ENCODE measurements at places on chromosomes 6 and 20.

- H3K4me3 ChIP-seq, result no peak overlapping the region
- no peaks in the 10 kb centered on the region for H3K27me3 ChIP-seq
- H3K4me1 ChIP-seq, result no peaks in the 10 kb centered on the region
- no peak for DNase-seq
- H3K36me3 ChIP-seq, result no peaks in the 10 kb centered on the region
- H3K27ac ChIP-seq, result no peak overlapping the region
Measured at GRCh38 chr20:8242066-8242465, 110.0 kb downstream of the PLCB1 start.

- H3K4me1 ChIP-seq, result peaks cover 2% of the 10 kb centered on the region
- no peaks in the 10 kb centered on the region for H3K27me3 ChIP-seq
- no peak for DNase-seq
- H3K27ac ChIP-seq, result no peak overlapping the region
- H3K4me3 ChIP-seq, result no peak overlapping the region
Measured at GRCh38 chr6:90083891-90084290, 189.6 kb downstream of the GJA10 start.

DNA sequence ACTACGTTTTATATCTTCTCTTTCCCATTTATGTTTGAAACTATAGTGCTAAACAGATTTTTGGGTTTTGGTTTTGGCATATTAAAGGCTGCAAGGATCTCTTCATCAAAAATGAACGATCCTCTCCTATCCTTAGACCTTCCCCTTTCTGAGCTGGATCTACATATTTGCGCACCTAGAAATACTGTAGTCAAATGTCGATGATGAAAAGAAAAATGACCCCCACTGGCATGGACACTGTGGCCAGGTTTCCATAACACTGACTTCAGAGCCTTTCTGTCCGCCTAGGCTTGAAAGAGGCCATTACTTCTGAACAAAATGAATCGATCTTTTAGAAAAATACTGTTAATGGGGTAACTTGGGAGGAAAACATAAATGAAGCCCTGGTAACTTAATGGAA is 5.8 kb downstream of the FLRT3 start:
- DNase-seq, result no peak
- H3K27me3 ChIP-seq, result no peaks in the 10 kb centered on the region
- H3K27ac ChIP-seq, result no peak overlapping the region

DNA sequence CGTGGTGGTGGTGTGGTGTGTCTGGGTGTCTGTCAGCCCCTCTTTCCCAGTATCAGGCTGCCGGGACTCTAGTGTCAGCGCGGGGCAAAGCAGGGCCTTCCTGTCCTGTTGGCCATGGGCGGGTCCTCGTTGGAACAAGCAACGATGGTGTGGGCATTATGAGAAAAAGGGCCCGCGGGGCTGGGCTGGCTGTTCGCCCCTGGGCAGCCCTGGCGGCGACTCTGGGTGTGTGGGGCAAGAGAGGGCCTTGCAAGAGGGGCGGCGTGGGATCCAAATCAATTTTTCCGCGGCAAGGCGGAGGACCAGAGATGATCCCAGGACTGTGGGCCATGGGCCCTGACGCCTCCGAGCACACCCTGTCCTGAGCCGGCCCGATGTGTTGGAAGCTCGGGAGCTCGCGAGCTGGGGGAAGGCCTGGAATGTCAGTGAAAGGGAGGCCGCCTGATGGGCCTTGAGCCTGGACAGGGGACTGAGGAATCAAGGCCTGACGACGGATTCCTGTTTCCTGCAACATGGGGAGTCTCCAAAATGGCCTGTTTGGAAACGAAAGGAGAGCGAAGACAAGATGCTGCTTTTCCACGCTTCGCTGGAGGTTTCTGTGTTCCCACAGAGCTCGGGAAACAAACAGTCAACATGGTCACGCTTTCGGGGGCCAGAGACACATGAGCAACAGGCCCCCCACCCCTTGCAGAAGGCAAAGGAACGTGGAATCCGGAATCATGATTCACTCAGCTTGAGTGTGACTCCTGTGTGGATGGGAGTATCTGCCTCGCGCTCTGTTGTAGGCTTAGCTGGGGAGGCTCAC is 364.7 kb upstream of the DEFB115 start:
- H3K27ac ChIP-seq, result no peak overlapping the region
- no peaks in the 10 kb centered on the region for H3K27me3 ChIP-seq
- no peaks in the 10 kb centered on the region for H3K4me1 ChIP-seq
- H3K4me3 ChIP-seq, result no peak overlapping the region

DNA sequence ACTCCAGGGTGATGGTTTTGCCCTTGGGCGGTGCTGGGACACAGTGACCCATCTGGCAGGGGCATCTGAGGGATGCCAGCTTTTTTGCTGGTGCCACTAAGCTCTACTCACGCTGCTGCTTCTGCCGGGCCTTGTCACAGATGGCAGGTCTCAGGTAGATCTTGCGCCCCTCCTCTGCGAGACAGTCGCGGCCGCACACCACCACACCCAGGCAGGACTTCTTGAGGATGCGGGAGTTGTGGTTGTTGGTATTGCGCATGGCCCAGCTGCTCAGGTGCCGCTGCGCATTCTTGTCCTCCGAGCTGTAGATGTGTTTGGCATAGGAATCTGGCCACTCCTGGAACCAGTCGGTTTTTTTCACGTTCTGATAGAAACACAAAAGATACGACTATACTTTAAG is 14.7 kb downstream of the GCM1 start:
- DNase-seq, result no peak
- H3K4me1 ChIP-seq, result no peaks in the 10 kb centered on the region
- peak overlapping the region; percentile 19 for H3K4me3 ChIP-seq
- peaks cover 11% of the 10 kb centered on the region for H3K27me3 ChIP-seq
- H3K27ac ChIP-seq, result no peak overlapping the region
- H3K36me3 ChIP-seq, result no peaks in the 10 kb centered on the region

DNA sequence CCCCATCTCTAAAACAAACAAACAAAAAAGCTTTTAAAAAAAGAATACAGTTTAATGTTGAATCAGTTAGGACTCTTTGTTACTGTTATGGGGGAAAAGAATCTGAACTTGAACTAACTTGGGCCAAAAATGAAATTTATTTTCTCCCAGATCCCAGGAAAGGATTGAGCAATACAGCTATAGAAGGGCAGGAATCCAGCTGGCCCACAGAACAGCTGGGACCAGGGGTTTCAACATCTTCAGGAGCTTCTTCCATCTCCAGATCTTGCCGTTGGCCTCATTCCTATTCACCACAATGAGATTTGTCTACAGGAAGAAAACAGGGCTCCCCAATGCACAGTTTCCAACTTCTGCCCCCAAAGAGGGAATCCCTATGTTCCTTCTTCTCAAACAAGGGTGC is 43.2 kb upstream of the AKAP12 start:
- H3K4me3 ChIP-seq, result no peak overlapping the region
- H3K36me3 ChIP-seq, result no peaks in the 10 kb centered on the region
- H3K4me1 ChIP-seq, result no peaks in the 10 kb centered on the region
- H3K27ac ChIP-seq, result no peak overlapping the region

DNA sequence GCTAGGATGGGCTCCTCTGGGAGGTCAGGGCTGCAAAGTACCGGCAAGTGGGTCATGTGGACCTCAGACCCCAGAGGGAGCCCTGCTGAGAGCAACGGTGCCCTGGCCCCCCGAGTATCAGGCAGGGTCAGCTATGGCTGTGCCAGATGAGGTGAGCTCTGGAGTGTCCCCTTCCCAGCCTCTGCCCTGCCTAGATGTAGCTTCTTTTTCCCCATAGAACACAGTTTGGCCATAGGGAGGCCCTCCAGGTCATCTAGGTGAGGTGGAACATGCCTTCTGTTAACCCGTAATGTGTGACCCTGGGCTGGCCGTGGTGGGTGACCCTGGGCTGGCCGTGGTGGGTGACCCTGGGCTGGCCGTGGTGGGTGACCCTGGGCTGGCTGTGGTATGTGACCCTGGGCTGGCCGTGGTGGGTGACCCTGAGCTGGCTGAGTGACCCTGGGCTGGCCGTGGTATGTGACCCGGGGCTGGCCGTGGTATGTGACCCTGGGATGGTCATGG is 21.2 kb upstream of the PCMTD2 start:
- no peaks in the 10 kb centered on the region for H3K36me3 ChIP-seq
- no peak overlapping the region for H3K27ac ChIP-seq
- H3K4me1 ChIP-seq, result no peaks in the 10 kb centered on the region
- H3K27me3 ChIP-seq, result no peaks in the 10 kb centered on the region
- H3K4me3 ChIP-seq, result no peak overlapping the region

- no peaks in the 10 kb centered on the region for H3K27me3 ChIP-seq
- peak overlapping the region; percentile 5 for H3K27ac ChIP-seq
- peak overlapping the region; percentile 83 for H3K4me3 ChIP-seq
- H3K36me3 ChIP-seq, result no peaks in the 10 kb centered on the region
Measured at GRCh38 chr20:34363465-34364222, 571 bp downstream of the ITCH start.

GRCh38 chr6:118719351-118720124 is 68.1 kb upstream of the CEP85L start:
- H3K27ac ChIP-seq, result no peak overlapping the region
- H3K4me1 ChIP-seq, result peaks cover 2% of the 10 kb centered on the region
- no peak overlapping the region for H3K4me3 ChIP-seq
- no peak for DNase-seq
- no peaks in the 10 kb centered on the region for H3K36me3 ChIP-seq

DNA sequence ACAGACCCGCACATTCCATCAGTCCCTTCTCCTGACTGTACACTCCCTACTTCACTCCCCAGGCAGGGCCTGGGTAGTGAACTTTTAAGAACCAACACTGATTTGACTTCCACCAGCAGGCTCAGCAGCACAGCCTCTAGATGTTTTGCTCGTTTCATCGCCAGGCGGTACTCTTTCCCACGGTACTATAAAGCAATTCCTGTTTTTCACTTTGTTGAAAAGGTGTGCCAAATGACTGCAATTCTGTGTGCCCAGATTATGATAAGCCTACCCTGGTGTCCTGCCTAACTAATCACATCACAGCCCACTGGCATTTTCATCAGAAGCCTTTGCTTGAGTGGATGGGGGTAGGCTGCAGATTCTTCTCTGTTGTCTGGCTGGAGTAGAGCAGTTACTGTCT is 12.9 kb upstream of the WTAP start:
- H3K36me3 ChIP-seq, result peaks cover 8% of the 10 kb centered on the region
- no peaks in the 10 kb centered on the region for H3K27me3 ChIP-seq
- no peak overlapping the region for H3K4me3 ChIP-seq
- no peaks in the 10 kb centered on the region for H3K4me1 ChIP-seq
- DNase-seq, result no peak
- no peak overlapping the region for H3K27ac ChIP-seq

GRCh38 chr6:134057478-134057877 is 5.1 kb upstream of the SLC2A12 start:
- no peak for DNase-seq
- H3K27ac ChIP-seq, result peak overlapping the region; percentile 5
- peaks cover 13% of the 10 kb centered on the region for H3K4me1 ChIP-seq
- H3K36me3 ChIP-seq, result no peaks in the 10 kb centered on the region

DNA sequence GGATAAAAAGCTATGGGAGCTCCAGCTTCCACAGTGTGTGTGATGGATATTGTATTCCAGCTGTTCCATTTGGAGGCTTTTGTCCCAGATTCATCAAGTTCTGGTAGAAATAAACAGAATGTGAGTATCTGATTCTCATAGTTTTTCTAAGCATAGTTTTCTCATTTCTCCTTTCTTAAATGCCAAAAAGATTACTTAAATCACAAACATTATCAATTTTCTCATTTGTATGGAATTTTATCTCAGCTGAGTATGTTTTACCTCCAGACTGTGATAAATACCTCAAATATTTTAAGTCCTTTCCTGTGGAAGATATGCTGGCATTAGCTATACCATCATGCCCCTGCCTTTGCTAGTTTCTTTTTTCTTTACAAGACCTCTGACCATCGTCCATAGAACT is 767.3 kb downstream of the TFAP2A start:
- H3K27ac ChIP-seq, result no peak overlapping the region
- H3K4me3 ChIP-seq, result no peak overlapping the region
- no peaks in the 10 kb centered on the region for H3K36me3 ChIP-seq
- no peak for DNase-seq
- H3K27me3 ChIP-seq, result no peaks in the 10 kb centered on the region

DNA sequence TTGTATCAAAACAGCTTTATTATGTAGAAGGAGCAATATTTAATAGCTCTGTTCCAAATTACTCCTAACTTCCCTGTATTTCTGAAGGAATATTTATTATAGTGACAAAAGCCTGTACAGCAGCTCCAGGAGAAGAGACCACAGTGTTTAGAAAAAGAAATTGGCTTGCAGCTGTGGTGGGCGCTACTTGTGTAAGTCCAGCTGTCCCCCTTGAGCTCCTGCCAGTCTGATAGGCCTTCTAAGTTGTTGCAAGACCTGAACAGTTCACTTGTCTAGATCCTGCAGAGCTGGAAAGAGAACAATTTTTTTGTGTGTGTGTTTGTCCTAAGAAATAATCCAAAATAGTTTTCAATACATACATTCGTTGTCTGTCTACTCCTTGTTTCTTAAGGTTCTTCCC is 86.6 kb downstream of the JARID2 start:
- no peaks in the 10 kb centered on the region for H3K27me3 ChIP-seq
- DNase-seq, result no peak
- H3K4me1 ChIP-seq, result peaks cover 29% of the 10 kb centered on the region
- no peaks in the 10 kb centered on the region for H3K36me3 ChIP-seq

DNA sequence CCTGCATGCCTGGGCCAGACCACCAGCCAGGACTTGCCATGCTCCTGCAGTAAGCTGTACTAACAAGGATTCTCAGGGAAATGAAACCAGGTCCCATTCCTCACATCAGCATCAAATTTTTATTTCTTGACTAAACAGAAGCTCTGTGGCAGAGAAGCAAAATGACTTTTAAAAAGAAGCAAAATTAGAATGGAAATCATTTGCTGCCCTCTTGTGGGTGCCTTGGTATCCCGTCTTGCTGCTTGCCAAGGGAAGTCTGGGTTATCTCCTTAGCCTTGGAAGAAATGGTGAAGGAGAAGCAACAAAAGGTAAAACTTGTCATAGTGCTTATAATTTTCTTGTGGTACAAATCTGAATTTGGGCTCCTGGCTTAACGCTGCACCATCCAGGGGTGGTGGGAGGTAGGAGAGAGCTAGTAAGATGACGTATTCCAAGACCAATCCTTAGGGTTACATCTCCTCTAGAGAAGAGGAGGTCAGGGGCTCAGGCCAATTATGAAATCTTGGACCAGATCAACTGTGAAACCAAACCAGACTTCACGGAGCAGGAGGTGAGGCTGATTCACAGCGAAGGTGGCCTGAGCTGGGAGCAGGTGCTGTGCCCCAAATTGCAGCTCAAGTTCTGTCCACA is 107.5 kb downstream of the FAXC start:
- H3K36me3 ChIP-seq, result no peaks in the 10 kb centered on the region
- H3K4me3 ChIP-seq, result no peak overlapping the region
- peak; percentile 35 for DNase-seq
- H3K4me1 ChIP-seq, result no peaks in the 10 kb centered on the region
- H3K27me3 ChIP-seq, result no peaks in the 10 kb centered on the region
- no peak overlapping the region for H3K27ac ChIP-seq

- H3K27ac ChIP-seq, result no peak overlapping the region
- DNase-seq, result no peak
- H3K36me3 ChIP-seq, result no peaks in the 10 kb centered on the region
Measured at GRCh38 chr6:112286010-112286409, 31.6 kb upstream of the LAMA4 start.

DNA sequence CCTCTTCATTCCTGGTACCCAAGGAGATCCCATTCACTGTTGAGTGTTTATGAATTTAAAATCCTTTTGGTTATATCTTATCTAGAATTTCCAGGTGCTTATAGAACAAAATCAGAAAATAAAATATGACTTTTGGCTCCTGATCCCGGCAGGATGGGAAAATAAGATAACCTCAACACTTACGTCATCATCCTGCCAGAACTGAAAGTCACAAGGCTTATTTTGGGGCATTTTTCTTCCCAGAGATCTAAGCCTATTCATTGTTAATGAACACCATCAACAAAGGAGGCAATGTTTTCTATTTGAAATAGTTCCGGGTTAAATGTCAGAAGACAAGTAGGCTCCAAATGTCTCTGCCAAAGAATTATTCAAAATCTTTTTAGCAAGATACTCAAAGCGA is 580.6 kb downstream of the TFAP2A start:
- H3K4me3 ChIP-seq, result no peak overlapping the region
- no peak overlapping the region for H3K27ac ChIP-seq
- H3K36me3 ChIP-seq, result no peaks in the 10 kb centered on the region
- no peaks in the 10 kb centered on the region for H3K27me3 ChIP-seq

All from neuronal stem cell (in vitro differentiated cells).